Mesendoderm (in vitro differentiated cells): ENCODE measurements at places on chromosomes 2 and 18.

- no peak for DNase-seq
Measured at GRCh38 chr18:58806826-58807714, 57.6 kb upstream of the ZNF532 start.

GRCh38 chr2:30445266-30445821, 1.7 kb upstream of the LCLAT1 start:
- no peak for DNase-seq

DNA sequence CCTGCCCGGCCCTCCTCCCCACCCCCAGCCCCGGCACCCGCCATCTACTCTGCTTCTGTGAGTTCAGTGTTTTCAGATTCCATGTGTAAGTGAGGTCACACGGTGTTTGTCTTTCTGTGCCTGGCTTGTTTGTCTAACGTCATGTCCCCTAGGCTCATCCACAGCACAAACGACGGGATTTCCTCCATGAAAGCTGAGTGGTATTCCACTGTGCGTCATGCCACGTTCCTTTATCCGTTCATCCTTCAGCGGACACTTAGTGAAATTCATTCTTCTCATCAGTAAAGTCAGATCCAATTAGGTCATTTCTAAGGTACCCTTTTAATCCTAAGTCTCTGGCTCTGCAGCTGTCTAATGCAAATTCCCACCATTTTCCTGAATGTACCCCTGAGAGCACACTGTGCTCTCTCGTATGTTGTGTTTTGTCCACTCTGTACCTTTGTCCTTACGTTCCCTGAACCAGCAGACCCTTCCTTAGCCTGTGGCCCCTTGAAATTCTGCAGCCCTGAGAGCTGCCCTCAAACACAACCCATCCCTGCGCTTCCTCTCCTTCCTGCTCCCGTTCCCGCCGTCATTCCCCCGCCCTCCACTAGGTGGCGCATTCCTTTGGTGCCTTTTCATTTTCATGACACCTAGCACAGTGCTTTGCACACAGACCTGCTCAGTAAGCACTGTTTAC, 44.1 kb downstream of the TRAPPC12 start:
- DNase-seq = peak; percentile 68

DNA sequence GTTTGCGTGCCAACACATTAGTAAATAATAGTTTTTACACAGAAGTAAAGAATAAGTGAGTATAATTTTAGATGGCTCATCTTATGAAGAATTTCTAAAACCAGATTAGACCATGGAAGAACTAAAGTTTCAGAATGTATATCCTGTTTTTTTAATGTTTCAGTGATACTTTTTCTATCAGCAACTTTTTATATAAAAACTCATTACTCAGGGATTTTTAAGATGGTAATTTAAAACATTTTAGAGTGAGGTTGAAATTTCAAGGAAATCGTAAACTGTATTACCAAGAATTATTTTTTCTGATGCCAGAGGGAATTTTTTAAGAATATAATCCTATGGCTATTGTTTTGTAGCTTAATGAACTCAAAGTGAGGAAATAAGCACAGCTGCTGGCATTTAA, 128.5 kb upstream of the FANCL start:
- no peak for DNase-seq

DNA sequence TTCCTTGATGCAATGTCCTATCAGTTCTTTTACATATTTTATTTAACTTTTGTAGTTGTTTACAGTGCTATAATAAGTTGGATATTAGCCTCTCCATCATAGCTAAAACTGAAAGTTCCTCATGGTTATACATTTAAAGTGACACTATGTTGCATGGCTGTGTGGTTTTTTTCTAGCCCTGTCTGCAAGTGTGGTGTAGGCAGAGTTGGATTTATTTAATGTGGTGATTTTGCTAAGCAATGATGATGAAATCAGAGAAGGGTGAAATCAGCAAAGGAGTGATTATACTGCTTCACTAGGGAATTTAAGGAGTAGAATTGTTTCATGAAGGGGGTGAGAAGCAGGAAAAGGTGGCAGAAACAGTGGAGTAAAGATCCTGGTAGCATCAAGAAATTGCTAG, 18.3 kb upstream of the ENOSF1 start:
- DNase-seq = no peak

DNA sequence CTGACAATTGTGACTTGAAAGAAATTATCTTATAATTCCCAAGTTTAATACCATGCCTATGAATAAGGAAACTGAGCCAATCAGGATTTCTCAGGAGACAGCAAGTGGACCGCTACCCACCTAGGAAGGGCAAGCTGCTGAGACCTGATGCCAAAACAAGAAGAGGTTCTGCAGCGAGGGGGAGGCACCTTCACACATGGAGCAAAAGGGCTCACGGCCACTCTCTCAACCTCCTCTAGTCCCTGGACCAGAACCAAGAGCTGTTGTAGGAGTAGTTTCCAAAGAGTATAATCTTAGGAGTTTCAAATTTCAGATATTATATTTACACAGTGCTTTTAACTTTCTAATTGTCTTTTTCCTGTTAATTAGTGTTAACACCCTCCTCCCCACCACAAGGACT, 154.7 kb upstream of the ETAA1 start:
- no peak for DNase-seq

GRCh38 chr2:165328272-165328671, 89.1 kb downstream of the SCN2A start:
- peak; percentile 1 for DNase-seq

DNA sequence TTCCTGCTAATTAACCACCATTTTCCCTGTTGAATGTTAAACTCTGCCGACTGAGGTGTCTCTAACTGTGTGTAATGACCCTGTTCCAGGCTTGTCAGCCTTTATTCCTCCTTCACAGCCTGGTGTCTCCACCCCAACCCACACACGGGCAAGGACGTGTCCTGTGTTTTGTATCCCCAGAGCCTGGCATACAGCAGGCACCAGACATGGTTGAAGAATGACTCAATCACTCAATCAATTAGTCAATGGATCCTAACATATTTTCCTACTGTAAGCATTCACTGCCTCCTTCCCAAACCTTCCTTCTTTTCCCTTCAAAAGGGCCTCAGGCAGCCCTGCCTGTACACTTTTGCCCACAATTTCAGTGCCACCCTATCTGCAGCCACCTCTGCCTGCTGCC, 2.7 kb upstream of the TNS1 start:
- no peak for DNase-seq

DNA sequence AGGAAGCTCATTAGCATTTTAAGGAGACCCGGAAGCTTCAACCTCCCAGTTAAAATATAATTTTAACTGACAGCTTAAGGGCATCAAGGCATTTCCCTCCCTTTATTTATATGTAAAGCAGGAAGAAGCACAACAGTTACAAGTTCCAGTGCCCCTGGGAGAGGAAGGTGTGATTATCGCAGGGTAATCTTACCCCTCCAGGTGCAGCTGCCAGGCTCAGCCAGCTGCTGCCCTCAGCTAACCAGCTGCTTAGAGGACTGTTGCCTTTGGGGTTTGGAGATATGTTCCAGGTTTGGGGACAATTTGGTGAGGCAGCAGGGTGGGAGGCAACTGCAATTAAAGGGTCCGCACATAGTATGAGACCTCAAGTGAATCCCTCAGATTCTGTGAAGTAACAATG, 55.3 kb upstream of the SETBP1 start:
- DNase-seq = no peak

GRCh38 chr2:118112771-118113334, 24.6 kb downstream of the INSIG2 start:
- no peak for DNase-seq

GRCh38 chr2:18566145-18566769, 5.8 kb upstream of the RDH14 start:
- peak; percentile 6 for DNase-seq

- peak; percentile 76 for DNase-seq
Measured at GRCh38 chr18:46660957-46661749, 4.1 kb upstream of the LOXHD1 start.

GRCh38 chr2:23505984-23506380, 121.0 kb downstream of the KLHL29 start:
- DNase-seq = no peak

GRCh38 chr2:190169221-190170072, 106.9 kb upstream of the MSTN start:
- peak; percentile 93 for DNase-seq

DNA sequence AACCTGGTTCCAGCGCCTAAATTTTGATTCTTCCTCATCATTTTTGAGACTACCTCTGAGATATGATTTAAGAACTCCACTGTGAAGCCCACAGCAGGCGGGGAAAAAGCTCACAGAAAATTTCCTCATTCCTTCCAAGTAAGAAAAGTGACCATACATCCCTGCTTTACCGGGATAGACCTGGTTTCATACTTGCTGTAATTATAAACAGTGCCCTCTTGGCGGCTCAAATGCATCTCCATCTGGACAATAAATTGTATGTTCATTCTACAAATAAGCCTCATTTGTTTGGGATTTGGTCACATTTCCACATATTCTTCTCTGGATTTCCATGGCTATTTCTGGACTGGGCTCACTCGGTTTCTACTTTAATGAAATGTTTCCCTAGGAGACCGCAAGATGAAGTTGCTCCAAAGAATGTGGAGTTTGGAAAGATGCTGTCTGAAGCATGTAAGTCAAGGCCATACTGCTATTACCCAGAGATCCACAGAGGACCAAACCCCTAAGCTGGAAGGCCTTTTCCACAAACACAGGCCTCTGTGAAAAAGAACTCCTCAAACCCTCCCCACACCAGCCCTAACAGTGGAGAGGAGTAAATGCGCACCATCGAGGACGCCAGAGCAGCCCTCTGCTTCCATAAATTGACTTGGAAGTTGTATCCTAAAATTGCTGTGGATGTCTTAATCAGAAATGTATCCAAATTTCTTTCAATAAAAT, 13.9 kb downstream of the STAT1 start:
- DNase-seq = no peak

DNA sequence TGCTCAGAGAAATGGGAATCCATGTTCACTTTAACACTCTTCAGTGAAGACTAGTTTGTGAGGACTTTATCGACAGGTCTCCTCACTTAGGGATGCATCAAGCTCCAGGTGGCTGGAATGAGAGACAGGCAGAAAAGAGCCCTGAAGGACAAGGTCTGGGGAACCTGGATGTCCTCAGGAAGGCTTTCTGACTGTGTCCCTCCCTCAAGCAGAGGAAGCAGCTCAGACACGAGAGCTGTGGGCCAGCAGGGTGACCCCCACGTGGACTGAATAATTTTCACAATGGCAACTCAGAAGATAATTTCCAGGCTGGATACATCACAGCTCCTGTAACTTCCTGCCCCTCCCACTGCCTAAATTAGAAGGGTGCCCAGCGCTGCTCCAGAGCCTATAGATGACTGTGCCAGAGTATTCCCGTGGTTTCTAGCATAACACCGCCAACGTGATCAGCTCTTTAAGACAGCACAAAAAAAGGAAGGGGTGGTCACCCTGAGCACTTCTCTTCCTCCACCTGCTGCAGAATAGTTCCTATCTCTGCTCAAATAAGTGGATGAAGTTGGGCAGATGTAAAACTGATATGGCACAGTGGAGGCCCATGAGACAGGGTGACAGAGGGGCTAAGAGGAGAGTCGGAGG, 25.7 kb upstream of the NCK2 start:
- DNase-seq = no peak

- no peak for DNase-seq
Measured at GRCh38 chr18:74488864-74489263, 7.3 kb upstream of the CNDP2 start.

GRCh38 chr2:157946919-157947557, 70.9 kb upstream of the ACVR1 start:
- DNase-seq = no peak

DNA sequence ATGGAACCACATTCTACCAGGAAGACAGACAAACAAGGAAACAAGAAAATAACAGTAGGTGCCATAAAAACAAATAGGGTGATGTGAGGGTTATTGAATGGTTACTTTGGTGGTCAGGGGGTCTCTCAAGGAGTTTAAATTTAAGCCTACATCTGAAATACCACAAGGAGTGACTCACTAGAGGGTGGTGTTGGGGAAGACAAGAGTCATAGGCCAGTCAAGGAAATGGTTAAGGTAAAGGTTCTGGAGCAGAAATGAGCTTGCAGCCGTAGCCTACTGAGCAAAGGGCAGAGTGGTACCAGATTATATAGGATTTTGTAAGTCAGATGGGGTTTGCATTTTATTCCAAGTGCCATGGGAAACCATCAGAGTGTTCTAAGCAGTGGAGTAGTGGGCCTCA, 135.6 kb upstream of the DAPL1 start:
- DNase-seq = no peak

GRCh38 chr2:227793148-227793712, 20.4 kb upstream of the CCL20 start:
- DNase-seq = no peak

- peak; percentile 54 for DNase-seq
Measured at GRCh38 chr2:225354281-225354774, 45.2 kb upstream of the NYAP2 start.

GRCh38 chr2:105798595-105798994, 53.9 kb downstream of the NCK2 start:
- no peak for DNase-seq

- no peak for DNase-seq
Measured at GRCh38 chr2:143953451-143954030, 566.4 kb downstream of the ZEB2 start.
